Thoracic aorta (tissue), 2 donors: ENCODE measurements at places on chromosomes 12 and 14. TPM values are rescaled to one million over a fixed set of nuclear protein-coding genes. Genes with fewer than 3 reads are reported as not detected.
A peak's percentile ranks its signal among the peaks of the same experiment; 100 is the strongest.

KRT74 gene
- total RNA-seq = not detected

DNA sequence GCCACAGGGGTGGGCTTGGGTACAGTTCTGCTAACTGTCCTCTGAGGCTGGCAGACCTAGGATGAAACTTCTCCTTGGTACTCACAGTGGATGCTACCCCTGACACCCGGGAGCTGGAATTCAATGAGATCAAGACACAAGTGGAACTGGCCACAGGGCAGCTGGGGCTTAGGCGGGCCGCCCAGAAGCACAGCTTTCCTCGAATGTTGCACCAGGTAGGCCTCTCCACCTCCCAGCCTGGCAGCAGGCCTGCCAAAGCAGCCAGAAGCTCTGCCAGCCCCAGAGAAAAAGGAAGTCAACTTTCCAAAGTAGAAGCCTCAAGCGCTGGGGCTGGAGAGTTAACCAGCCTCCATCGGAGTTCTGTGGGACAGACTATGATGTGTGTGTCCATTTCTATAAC, 2.4 kb upstream of the NRL start:
- no peak for DNase-seq
- H3K36me3 ChIP-seq = peaks cover 26% of the 10 kb centered on the region
- H3K27ac ChIP-seq = no peak overlapping the region
- H3K4me3 ChIP-seq = no peak overlapping the region
- no peaks in the 10 kb centered on the region for H3K27me3 ChIP-seq
- peaks cover 18% of the 10 kb centered on the region for H3K4me1 ChIP-seq

DNA sequence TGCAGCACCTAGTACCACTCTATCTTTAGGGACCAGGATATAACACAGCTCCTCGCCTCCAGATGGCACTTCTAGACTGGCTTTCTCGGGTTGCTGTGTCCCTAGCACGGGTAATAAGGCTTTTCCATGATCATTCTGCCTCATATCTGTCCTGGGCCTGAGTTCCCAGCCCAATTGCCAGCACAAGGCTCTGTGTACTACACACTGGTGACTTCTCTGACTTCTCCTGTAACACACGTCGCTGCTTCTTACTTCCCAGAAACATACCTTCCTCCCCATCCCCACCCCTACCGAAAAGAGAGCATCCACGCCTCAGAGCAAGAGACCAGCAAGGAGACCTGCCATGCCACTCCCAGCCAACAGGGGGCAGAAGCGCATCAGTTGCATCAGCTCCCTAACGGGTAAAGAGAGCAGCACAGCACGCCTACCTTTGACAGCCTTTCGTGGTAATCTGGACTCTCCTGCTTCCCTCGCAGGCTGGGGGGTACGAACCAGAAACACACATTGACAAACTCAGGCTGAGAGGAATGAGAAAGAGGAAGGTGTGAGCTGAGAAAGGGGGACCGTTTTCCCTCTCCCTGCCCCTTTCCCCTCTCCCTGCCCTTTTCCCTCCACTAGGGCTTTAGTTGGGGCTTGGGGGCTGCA, 21.2 kb upstream of the ZNF740 start:
- no peaks in the 10 kb centered on the region for H3K27me3 ChIP-seq
- no peak overlapping the region for H3K4me3 ChIP-seq
- DNase-seq = peak; percentile 62

PTGR2 gene
- total RNA-seq = 4.3 TPM
